MG63 (cell line): ENCODE measurements at places on chromosomes 16 and 17. TPM values are rescaled to one million over a fixed set of nuclear protein-coding genes. Genes with fewer than 3 reads are reported as not detected.

DNA sequence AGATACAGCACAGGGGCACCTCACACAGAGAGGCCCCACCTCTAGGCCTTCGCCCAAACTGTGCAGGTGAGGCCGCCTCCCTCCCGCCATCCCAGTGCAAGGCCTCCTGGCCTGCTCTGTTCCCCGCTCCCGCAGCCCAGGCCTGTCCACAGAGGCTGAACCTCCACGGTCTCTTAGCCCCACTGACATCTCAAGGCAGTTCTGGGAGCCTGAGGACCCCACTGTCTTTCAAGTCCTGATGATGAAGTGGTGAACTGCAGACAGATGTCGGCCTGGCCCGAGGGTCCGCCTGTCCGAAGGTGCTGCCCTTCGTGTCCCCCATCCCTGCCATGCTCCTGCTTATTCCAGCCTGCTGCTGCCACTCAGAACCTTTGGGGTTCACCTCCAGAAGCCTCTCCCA lies 32.3 kb downstream of the ENGASE start:
- DNase-seq: no peak

Gene SOCS1
- total RNA-seq: 0.16 TPM in 1 of 2 replicates, not detected in the other

DNA sequence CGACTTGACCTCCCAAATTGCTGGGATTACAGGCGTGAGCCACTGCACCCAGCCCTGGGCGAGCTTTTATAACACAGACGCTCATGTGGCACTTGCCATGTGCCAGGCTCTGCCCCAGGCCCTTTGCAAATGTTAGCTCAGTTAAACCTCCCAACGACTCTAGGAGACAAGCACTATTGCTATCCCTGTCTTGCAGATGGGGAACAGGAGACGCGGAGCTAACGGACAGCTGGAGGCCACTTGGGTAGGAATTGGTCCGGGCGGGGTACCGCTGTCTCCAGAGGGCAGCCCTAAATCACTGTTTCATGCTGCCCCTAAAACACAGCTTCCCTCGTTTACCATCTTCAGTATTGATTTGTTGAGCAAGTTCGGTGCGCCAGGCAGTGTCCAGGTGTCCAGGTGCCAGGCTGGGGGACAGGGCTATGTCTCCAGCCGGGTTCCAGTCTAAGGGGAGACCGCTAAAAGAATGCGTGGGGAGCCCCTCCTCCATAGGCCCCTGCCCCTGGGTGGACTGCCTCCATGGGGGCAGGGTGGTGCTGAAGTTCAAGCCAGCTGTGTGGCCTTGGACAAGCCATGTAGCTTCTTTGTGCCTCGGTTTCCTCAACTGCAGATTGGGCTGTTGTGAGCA lies 23.7 kb downstream of the TMEM235 start:
- DNase-seq: no peak

DNA sequence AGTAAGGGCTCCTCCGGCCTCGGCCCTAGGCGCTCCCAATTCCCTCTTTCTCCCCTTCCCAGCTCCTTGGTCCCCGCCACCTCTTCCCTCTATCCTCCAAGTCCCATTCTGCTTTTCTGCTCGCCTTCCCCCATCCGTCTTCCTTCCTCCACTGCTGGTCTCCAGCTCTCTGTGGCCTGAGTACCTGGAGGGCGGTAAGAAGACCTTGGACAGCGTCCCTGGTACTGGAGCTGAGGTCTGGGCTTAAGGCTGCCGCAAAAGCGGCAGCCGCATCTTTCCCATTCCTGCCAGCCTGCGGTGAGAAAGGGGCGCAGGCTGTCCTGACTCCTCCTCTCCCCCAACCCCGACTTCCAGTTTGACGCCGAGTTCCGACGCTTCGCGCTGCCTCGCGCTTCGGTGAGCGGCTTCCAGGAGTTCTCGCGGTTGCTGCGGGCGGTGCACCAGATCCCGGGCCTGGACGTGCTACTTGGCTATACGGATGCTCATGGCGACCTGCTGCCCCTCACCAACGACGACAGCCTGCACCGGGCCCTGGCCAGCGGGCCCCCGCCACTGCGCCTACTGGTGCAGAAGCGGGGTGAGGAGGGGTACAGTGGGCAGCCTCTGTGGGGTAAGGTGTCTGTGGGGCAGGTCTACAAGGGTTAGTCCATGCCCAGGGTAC lies 471 bp downstream of the PARD6A start:
- no peak for DNase-seq

Gene TP53TG3C
- total RNA-seq: 1.1 TPM in 1 of 2 replicates, not detected in the other

- DNase-seq: no peak
Observed at GRCh38 chr16:49675413-49675812, 180.5 kb downstream of the ZNF423 start.

GRCh38 chr17:69147460-69147859 lies 5.8 kb upstream of the ABCA6 start:
- no peak for DNase-seq

- DNase-seq: no peak
Observed at GRCh38 chr17:12512694-12513355, 152.9 kb upstream of the MYOCD start.

- DNase-seq: no peak
Observed at GRCh38 chr17:17416007-17416399, 60.8 kb upstream of the MED9 start.

Gene RABEP2
- total RNA-seq: 75.5 and 86.2 TPM in 2 replicates

Gene SETD6
- total RNA-seq: 28.3 and 37.2 TPM in 2 replicates

DNA sequence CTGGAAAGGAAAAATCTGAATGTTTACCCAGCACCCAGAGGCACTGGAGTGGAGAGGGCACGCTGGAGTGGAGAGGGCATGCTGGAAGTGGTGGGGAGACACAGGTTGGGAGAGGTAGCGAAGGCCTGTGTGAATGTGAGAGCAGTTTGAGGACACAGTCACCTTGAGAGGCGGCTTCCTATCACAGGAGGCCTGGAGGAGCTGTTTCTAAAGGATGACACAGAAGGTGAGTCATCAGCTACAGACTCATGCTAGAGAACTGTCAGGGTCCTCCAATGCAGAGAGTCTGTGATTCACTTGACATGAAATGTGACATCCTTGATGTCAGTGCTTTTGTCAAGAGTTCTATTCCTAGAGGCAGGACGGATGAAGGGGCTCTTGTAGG lies 13.8 kb downstream of the CTRL start:
- peak; percentile 34 for DNase-seq

GRCh38 chr17:43211480-43212402 lies at the start of gene TMEM106A:
TMEM106A (plus strand) TSS chr17:43211875; CDS start chr17:43213042, 1,167 bp downstream.
- DNase-seq: peak; percentile 68

- DNase-seq: no peak
Observed at GRCh38 chr16:677316-678190, 2.1 kb downstream of the RHBDL1 start.

Gene CPHXL2
- total RNA-seq: not detected in 2 replicates
